Activated effector memory CD4-positive, alpha-beta T cell treated with Interleukin-2 at 50 U/mL for 16 hours (primary cell): ENCODE measurements at places on chromosomes 4 and X.

DNA sequence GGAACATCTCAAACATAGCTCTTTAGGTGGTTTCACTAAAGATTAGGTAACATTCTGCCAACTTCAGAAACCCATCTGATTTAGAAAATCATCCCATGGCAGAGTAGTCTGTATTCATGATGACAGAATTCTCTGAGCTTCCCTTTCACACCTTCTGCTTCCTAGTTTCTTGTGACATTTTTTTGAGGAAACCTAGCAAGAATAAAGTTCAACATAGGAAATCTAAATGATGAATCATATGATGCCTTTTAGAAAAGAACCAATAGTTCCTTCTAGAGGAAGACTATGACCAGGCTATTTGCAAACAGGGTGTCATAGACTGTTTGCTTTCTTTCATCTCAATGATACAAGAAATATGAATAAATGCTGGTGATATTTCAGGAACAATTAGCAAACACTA lies 49.8 kb upstream of the CAMK2D start:
- DNase-seq: no peak

- no peak for DNase-seq
Observed at GRCh38 chrX:133337250-133337649, 78.0 kb downstream of the GPC4 start.

DNA sequence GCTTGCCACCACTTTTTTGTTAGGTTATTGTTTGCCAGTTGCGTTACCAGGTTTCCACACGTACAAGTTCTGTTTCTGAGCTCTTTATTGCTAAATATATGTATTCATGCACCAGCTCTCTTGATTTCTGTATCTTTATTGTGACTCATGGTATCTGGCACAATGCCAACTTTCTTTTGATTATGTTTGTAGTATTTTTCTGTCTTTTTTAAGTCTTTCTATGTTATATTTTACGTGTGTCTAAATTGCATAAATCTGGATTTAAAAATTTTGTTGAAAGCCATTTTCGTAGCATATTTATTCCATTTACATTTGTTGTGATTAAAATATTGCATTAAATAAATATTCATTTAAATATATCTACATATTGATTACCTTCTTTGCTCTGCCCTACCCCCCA lies 73.8 kb downstream of the KDM6A start:
- DNase-seq: no peak

GRCh38 chrX:50609796-50610195 lies 139.2 kb upstream of the DGKK start:
- no peak for DNase-seq

DNA sequence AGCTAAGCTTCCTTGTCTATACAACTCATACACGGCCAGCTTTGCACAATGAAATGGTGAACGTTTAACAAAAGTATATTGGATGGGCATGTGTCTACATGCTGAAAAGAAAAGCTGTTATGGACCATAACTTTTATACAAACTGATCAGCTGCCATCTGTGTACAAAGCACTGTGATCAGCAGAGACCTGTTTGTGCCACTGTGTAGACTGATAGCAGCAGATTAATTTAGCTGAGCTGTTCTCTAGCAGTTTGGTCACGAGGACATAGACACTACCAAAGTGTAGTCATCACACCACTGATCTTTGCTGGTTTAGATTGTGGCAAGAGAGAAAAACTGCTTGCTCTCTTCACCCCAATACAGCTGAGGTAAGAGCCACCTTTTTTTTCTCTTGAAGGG lies 124.5 kb downstream of the RAPGEF2 start:
- DNase-seq: no peak

GRCh38 chr4:76895619-76896018 lies 2.3 kb downstream of the SOWAHB start:
- no peak for DNase-seq

- no peak for DNase-seq
Observed at GRCh38 chr4:38600575-38600974, 63.4 kb upstream of the KLF3 start.

DNA sequence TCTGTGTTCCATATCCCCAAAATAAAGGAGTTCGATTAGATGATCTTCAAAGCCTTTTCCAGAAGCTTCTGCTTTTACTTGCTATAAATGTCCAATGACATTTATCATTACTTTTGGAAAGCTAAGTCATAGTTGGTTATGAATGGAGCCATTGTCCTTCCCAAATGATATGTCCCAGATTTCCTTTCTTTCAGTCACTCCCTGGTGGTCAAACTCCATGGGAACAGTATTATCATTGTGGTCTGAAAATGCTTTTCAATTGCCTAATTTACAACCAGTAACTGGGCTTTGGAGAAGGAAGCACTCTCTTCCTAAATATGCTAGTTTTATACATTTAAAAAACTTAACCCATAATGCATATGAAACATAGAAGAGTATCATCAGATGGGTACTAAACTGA lies 571.5 kb upstream of the AMOT start:
- no peak for DNase-seq

- no peak for DNase-seq
Observed at GRCh38 chrX:13311560-13311959, 8.3 kb downstream of the ATXN3L start.

DNA sequence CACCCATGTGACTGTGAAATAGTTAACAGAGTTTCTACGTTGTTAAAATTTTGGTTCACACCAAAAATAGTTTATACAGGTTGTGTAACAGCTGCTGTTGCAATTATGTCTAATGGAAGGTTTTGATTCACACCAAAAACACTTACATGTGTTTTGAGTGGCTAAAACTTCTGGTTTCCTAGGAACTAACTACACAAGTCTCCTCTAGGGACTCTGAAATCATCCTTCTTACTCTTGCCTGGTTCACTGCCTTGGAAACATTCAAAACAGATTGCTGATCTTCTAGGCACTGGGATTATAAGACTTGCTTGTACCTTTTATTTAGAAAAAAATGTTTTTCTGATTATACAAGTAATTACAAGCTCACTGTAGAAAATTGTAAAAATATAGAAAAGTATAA lies 14.9 kb upstream of the MORC4 start:
- no peak for DNase-seq

GRCh38 chrX:98141466-98141865 lies 1257.8 kb downstream of the RPA4 start:
- no peak for DNase-seq

GRCh38 chr4:88792268-88792781 lies 94.7 kb upstream of the NAP1L5 start:
- DNase-seq: no peak

- DNase-seq: no peak
Observed at GRCh38 chrX:19792412-19792811, 95.0 kb downstream of the SH3KBP1 start.

- DNase-seq: no peak
Observed at GRCh38 chrX:40207626-40208025, 109.9 kb upstream of the BCOR start.
